ENCODE measurements at places on chromosomes 3 and 15. TPM values are rescaled to one million over a fixed set of nuclear protein-coding genes. Genes with fewer than 3 reads are reported as not detected.

GRCh38 chr15:28004143-28005003 lies 94.7 kb downstream of the OCA2 start:
- no peak for DNase-seq
- no peak overlapping the region for H3K4me3 ChIP-seq
- H3K27me3 ChIP-seq, result no peaks in the 10 kb centered on the region
- no peaks in the 10 kb centered on the region for H3K4me1 ChIP-seq
- H3K27ac ChIP-seq, result no peak overlapping the region
- H3K36me3 ChIP-seq, result no peaks in the 10 kb centered on the region

- no peak overlapping the region for H3K27ac ChIP-seq
- no peaks in the 10 kb centered on the region for H3K4me1 ChIP-seq
- no peaks in the 10 kb centered on the region for H3K27me3 ChIP-seq
- DNase-seq, result no peak
- peaks cover 5% of the 10 kb centered on the region for H3K36me3 ChIP-seq
Observed at GRCh38 chr3:126113238-126113555, 29.3 kb upstream of the SLC41A3 start.

- H3K27me3 ChIP-seq, result no peaks in the 10 kb centered on the region
- H3K36me3 ChIP-seq, result no peaks in the 10 kb centered on the region
- H3K4me1 ChIP-seq, result no peaks in the 10 kb centered on the region
Observed at GRCh38 chr3:42961633-42962032, 17.5 kb upstream of the GASK1A start.

- no peaks in the 10 kb centered on the region for H3K4me1 ChIP-seq
- DNase-seq, result no peak
- H3K27ac ChIP-seq, result no peak overlapping the region
- H3K4me3 ChIP-seq, result no peak overlapping the region
Observed at GRCh38 chr3:196111939-196112386, 30.1 kb upstream of the TFRC start.

DNA sequence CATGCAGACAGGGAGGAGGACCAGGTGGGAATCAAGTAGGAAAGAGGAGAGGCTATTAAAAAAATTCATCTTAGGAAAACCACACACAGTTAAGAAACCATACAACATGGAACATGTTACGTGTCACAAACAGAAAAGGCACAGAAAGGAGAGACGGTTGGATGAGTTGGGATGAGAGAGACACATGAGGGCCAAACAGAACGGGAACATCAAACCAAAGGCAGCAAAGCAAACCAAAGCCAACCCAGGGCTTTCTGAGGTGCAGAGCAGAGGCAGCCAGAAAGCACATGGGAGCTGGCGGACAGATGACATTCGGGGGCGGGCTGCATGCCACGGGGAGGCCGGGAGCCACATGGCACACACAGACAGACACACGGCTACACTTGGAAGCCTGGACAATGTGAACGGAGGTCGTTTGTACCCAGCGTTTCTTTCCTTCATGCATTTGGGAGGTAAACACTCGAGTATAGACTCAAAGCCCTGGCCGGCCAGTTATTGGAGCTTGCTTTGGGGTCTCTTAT lies 8.6 kb upstream of the SEC13 start:
- no peak for DNase-seq
- no peak overlapping the region for H3K27ac ChIP-seq
- H3K4me1 ChIP-seq, result no peaks in the 10 kb centered on the region
- no peak overlapping the region for H3K4me3 ChIP-seq

- H3K27ac ChIP-seq, result no peak overlapping the region
- H3K4me3 ChIP-seq, result no peak overlapping the region
- DNase-seq, result no peak
- H3K27me3 ChIP-seq, result no peaks in the 10 kb centered on the region
Observed at GRCh38 chr3:175355801-175356335, 496.7 kb downstream of the NAALADL2 start.

DNA sequence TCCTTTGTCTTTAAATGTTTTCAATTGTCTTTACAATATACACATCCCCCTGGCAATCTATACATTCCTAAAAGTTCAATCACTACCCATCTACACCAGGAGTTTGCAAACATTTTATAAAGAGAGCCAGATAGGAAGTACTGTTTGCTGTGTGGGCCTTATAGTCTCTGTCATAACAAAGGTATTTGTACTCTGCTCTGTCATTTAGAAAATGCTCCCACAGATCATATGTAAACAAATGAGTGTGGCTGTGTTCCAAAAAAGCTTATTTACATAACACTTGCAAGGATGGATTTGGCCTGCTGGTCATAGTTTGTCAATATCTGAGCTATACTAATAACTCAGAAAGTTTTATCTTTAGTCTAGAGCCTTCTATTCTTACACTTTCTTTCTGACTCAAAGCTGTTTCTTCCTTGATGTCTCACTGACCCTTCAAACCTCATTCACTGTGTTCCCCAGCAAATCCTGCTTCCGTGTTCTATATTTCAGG lies 511.9 kb downstream of the GBE1 start:
- no peak overlapping the region for H3K4me3 ChIP-seq
- H3K4me1 ChIP-seq, result no peaks in the 10 kb centered on the region
- no peaks in the 10 kb centered on the region for H3K27me3 ChIP-seq
- no peak overlapping the region for H3K27ac ChIP-seq

GRCh38 chr15:45732662-45733061 lies 97.8 kb downstream of the SQOR start:
- no peak for DNase-seq
- no peaks in the 10 kb centered on the region for H3K27me3 ChIP-seq
- no peaks in the 10 kb centered on the region for H3K4me1 ChIP-seq

GRCh38 chr3:124303305-124303910 lies 311.5 kb upstream of the ROPN1 start:
- DNase-seq, result no peak
- no peak overlapping the region for H3K4me3 ChIP-seq
- H3K27me3 ChIP-seq, result no peaks in the 10 kb centered on the region
- no peaks in the 10 kb centered on the region for H3K4me1 ChIP-seq

GRCh38 chr15:67307156-67307555 lies 52.6 kb downstream of the IQCH start:
- H3K4me1 ChIP-seq, result no peaks in the 10 kb centered on the region
- no peaks in the 10 kb centered on the region for H3K27me3 ChIP-seq
- no peak overlapping the region for H3K4me3 ChIP-seq

Gene CMSS1
- total RNA-seq, result 21.4 TPM

Gene TMEM44
- 9.6 TPM for total RNA-seq

Gene WDR93
- total RNA-seq, result 0.66 TPM

Gene APOD
- 343 TPM for total RNA-seq

Gene CPN2
- not detected for total RNA-seq

Gene PARP15
- total RNA-seq, result not detected
